Stimulated activated CD4-positive, alpha-beta T cell treated with anti-CD3 and anti-CD28 coated beads, Interleukin-15, amount 100 ng/mL, for 24 hours (primary cell): ENCODE measurements at places on chromosomes 3 and 15.
A peak's percentile ranks its signal among the peaks of the same experiment; 100 is the strongest.

GRCh38 chr3:45686850-45687249 is 2.3 kb upstream of the SACM1L start:
- no peak for DNase-seq

- DNase-seq, result no peak
Measured at GRCh38 chr3:58528629-58529028, 8.4 kb downstream of the ACOX2 start.

- no peak for DNase-seq
Measured at GRCh38 chr3:130900959-130901358, 7.1 kb downstream of the ATP2C1 start.

DNA sequence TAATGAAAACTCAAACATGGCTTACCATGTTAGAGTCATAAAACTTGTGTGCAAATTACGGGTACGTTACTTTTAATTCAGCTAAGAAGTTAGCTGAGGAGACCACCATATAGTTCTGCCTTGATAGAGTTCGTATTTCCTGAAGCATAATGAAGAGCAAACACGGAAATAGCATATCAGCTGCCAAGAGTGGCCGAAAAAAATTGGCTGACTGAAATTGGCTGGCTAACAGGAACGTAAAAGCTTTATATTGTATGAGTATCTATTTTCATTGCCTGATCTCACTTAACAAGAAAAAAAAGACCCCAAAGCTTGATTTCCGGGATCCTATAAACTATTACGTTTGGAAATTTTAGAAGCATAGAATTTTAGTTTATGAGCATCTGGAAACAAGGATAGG is 1222.9 kb downstream of the ZPLD1 start:
- no peak for DNase-seq

DNA sequence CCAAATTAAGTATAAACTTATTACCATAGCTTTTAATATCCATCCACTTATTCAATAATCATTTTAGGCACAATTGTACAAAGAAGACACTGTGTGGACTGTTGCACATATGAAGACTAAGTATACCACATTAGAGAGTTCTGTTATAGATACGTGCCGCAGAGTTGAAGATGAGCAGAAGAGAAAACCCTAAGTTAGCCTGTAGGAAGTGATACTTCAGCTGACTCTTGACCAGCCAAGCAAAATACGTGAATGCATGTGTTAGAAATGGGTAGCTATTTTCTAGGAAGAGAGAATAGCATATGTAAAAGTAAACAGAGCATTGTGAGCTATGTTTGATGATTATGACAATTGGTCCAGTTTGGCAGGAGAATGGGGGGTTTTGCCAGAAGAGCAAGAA is 272.0 kb upstream of the ATP11B start:
- DNase-seq, result no peak

- no peak for DNase-seq
Measured at GRCh38 chr3:16536996-16537395, 23.5 kb upstream of the RFTN1 start.

GRCh38 chr3:128173849-128174248 is 20.6 kb downstream of the EEFSEC start:
- DNase-seq, result no peak

DNA sequence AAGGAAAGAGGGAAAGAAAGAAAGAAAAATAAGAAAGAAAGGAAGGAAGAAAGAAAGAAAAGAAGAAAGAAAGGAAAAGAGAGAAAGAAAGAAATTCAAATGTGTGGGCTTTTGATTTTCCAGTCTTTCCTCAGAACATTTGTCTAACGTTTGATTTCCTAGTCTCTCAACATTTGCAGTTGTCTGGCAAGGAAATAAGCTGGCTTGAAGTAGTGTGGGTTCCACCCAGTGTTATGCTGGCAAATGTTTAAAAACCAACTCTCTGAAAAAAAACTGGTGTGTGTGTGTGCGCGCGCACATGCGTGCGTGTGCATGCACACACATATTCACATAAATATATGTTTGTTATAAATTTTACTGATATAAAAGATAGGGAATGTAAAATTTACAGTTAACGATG is 54.6 kb upstream of the C3orf49 start:
- no peak for DNase-seq

DNA sequence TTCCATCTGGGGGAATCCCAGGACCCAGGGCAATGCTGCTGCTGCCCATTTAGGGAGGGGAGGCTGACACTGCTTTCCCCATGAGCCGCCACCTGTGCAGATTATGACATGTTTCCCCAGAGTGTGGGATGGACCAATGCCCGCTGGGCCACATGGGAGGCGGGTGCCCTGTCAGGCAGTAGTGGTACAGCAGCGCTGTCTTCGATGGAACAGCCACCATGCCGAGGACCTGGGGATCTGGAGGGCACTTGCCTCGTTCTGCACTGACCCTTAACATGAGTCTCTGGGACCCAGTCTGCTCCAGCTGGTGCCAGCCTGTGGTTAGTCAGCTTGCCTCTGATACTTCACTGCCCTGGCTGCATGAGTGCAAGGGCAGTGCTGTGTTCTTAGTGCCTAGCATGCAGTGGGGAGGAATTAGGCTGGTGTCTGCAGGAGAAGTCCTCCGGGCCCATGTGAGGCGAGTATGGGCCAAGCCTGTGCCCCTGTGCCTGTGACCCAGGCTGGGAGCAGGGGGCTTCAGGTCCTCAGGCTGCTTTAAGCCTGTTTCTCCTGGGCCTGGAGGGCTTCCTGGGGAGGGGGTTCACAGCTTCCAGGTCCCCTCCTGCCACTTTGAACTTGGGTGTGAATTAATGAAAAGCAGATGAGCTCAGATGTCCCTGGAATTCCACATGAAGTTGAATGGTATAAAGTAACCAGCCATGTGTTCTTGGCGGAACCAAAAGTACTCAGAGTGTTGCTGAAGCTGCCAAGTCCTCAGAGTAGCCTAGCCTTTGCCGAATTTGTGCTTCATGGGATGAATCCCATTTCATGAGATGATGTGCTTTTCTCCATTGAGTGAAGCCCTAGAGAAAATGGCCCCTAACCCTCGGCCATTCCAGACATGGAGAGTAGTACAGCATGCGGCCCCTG is 22.9 kb downstream of the KLF13 start:
- no peak for DNase-seq

DNA sequence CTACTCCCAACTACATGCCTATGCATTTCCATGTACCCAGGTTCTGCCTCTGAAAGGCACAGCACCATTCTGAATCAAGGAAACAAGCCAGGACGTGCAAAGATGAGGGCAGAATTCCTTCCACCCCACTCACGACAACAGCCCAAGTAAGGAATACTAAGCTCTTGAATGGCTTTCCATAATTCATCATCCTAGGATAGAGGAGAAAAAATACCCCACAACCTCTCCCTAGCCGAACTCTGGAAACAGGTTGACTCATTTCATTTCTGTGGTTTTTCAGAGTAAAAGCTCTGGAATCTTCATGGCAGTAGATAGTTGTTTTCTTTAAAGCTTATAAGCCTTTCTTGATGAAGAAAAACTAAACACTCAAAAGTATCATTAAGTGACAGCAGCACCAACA is 77.8 kb downstream of the PDZRN3 start:
- no peak for DNase-seq

DNA sequence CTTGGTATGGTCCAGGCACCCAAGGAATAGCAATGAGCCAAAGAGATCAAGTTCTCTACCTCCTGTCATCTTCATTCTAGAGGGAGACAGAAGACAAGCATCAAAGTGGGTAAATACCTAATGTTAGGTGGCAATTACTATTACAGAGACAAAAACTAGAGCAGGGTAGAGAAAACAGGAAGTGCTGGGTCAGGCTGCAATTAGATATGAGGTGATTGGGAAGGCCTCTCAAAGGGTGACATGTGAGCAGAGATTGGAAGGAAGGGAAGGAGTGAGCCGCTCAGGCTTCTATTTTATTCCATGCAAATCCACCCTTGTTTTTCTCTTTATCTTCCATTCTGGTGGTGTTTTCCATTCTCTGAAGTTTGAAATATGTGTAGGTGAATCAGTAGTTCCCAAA is 37.4 kb downstream of the EBLN2 start:
- DNase-seq, result no peak

GRCh38 chr3:196604548-196604947 is 34.9 kb upstream of the NRROS start:
- peak; percentile 63 for DNase-seq

DNA sequence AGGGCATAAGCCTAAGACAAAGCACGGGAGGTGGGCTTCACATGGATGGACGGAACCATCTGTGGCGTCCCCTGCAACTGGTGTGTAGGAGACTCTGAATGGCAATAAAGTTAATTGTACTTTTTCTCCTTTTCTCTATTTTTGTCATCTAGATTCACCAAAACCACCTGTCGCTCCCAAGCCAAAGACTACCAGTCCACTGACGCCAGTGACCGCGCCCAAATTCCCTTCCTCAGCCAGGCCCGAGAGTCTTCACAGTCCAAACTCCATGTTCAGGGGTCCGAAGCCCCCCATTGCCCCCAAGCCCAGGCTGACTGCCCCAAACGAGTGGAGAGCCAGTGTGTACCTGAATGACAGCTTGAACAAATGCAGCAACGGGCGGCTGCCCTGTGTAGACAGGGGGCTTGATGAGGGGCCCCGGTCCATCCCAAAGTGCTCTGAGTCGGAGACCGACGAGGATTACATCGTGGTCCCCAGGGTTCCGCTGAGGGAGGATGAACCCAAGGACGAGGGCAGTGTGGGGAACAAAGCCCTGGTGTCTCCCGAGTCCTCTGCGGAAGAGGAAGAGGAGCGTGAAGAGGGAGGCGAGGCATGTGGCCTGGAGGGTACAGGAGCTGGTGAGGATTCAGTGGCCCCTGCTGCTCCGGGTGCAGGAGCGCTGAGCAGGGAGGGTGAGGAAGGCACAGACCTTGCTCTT is at the start of gene FGD5:
Gene FGD5, plus strand, starts transcription at position 159 of the 697 bp plus-strand sequence. Its CDS starts 110 bp downstream, at position 269.
- no peak for DNase-seq

GRCh38 chr3:126109146-126109879 is 25.4 kb upstream of the SLC41A3 start:
- no peak for DNase-seq

GRCh38 chr3:118533676-118534075 is 501.0 kb downstream of the IGSF11 start:
- DNase-seq, result no peak

DNA sequence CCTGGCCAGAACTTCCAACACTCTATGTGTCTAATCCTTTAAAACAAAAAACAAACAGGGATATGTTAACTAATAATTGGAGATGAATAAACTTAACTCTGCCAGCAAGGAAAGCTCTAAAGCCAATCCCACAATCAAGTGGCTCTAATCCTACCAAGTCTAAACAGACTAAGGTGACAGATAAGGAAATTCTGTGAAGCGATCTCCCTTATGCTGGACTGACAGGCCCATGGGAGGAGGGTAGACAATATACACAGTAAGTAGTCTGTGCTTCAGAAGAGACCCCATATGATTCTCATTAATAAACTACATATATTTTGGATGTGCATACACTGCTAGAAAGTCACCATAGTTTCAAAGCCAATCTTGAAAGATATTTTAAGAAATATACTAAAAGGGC is 10.1 kb downstream of the VPS13C start:
- DNase-seq, result no peak

- DNase-seq, result no peak
Measured at GRCh38 chr15:73939138-73939537, 12.9 kb downstream of the LOXL1 start.

DNA sequence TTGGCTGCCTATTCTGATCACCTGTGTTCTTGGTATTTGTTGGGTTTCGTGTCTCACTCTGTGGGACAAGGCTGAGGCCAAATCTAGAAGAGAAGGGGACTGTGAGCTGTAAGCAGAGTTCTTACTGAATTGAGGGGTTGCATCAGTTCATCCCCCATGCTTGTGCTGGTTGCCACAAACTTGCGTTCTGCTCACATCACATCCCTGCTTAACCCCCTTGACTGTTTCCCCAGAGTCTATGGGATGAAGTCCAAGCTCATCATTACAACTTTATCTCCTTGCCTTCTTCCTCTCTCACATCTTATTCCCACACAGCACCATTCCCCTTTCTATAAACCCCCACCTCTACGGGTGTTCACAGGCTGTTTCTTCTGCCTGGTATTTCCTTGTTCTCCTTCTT is 143.8 kb upstream of the ABHD17C start:
- DNase-seq, result no peak

DNA sequence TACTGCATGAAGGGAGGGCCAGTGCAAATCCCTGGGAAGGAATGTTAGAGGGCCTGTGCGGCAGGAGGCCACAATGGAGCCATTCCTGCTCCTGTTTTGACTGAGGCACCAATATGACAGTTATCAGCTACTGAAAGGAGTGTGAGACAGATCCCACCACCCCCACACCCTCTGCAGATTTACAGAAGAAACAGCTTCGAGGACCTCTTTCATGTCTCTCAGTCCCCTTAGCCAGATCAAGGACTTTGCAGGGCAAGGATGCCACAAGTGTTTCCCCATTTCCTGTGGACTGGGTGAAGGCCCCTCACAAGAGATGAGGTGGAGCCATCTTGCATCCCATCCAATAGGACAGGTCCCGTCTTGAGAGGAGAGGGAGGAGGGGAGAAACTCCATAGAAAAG is 48.5 kb upstream of the RASGRP1 start:
- DNase-seq, result peak; percentile 26

DNA sequence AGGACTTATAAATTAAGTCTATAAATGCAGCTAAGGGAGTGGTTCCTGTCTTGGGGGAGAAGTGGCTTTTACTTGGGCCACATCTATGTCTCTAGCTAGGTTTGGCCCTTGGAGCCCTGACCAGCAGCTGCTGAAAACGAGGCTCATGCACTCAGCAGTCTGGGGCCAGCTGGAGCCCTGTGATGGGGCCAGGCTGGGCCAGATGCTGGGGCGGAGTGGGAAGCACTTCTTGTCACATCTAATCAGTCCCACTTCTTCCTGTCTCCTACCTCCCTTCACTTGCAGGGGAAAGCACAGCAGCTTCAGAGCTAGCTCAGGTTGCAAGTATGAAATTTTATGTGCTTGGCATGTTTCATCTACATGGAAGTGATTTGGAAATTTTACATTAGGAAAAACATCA is 209.9 kb upstream of the ROPN1 start:
- no peak for DNase-seq

DNA sequence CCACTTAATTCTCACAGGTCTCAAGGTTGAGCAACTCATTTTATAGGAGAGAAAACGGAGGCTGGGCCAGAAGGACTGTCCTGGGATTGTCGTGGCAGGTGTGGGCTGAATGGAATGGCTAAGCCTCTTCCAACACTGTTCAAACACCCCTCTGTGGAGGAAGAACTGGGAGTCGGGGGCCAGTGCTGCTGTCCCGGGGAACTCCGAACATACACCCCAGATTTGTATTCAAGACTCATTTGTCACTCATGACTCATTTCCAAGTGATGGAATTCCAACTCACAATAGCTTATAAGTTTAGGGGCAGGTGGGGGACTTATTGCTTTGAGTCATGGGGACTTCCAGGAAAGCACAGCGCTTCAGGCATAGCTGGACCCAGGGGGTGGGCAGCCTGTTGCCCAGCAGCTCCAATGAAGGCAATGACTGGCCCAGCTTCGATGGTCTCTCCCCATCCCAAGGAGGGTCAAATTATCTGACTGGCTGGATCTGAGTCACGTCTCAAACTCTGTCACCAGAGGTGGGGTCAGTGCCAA is 72.5 kb downstream of the TM2D3 start:
- no peak for DNase-seq

DNA sequence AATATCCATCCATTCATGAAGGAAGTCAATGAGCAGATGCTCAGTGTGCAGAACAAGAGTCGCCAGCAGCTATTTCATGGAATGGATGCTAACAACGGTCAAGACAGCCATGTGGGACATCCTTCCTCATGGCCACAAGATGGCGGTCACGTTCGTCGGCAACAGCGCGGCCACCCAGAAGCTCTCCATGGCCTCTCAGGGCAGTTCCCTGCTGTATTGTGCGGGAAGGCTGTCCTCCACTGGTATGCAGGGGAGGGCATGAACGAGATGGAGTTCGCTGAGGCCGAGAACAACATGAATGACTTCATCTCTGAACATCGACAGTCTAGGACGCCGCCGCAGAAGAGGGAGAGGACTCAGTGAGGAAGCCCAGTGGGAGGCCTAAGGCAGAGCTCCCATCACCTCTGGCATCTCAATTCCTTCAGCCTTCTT is 208.3 kb downstream of the TJP1 start:
- DNase-seq, result no peak
